NCI-H2081 (cell line): ENCODE measurements at places on chromosomes 4 and X.

DNA sequence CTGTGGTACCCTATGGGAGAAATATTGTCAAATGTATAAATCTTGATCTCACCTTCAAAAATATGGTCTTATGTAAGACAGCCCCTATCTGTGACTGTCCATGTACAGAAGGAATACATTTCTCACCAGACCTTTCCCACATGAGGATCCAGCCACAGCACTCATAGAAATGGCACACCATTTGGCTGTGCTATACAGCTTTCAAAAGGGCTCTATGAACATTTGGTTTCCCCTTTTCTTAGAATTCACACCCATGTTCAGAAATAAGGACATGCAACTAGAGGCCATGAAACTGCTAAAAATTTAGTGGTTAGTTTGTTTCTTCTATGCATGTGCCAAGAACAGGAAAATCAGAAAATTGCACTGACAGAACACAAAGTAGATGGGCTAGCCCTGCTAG is 62.7 kb downstream of the ANTXR2 start:
- DNase-seq: no peak

DNA sequence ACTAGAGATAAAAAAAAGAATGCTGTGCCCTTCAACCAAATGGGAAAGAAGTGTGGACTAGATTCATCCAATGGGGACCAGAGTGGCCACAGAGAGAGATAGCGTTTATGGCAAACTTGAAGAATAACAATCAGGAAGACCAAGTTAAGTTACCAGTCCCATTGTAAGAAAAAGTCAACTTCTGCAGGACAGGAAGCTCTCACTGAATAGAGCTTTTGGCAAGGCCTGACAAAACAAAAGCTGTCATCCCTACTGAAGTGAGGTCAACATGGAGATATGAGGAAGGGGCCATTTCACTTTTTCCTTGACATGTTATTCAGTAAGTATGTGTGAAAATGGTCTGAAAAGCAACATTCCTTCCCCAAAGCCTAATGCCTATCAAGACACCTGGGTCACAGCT is 111.8 kb upstream of the KLHL13 start:
- no peak for DNase-seq

- no peak for DNase-seq
Measured at GRCh38 chr4:114561590-114561989, 37.0 kb upstream of the UGT8 start.

- DNase-seq: no peak
Measured at GRCh38 chrX:12843668-12844279, 23.1 kb upstream of the TLR7 start.

- no peak for DNase-seq
Measured at GRCh38 chrX:53678667-53679066, 7.9 kb downstream of the HUWE1 start.

DNA sequence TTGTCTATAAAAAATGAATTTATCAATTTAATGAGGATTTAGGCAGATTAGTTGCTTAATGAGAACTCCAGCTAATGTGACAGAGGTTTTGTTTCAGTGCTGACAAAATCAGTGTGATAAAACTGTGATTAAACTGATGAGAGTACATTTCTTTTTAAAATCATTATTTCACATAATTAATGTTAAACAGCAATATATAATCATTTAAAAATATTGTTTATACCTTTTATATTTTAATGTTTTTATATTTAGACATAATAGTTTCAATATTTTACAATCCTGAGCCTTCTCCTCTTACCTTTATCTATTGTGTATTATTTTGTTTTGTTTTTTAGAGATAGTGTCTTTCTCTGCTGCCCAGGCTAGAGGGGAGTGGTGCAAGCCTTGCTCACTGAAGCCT is 47.1 kb upstream of the MAB21L2 start:
- DNase-seq: no peak

DNA sequence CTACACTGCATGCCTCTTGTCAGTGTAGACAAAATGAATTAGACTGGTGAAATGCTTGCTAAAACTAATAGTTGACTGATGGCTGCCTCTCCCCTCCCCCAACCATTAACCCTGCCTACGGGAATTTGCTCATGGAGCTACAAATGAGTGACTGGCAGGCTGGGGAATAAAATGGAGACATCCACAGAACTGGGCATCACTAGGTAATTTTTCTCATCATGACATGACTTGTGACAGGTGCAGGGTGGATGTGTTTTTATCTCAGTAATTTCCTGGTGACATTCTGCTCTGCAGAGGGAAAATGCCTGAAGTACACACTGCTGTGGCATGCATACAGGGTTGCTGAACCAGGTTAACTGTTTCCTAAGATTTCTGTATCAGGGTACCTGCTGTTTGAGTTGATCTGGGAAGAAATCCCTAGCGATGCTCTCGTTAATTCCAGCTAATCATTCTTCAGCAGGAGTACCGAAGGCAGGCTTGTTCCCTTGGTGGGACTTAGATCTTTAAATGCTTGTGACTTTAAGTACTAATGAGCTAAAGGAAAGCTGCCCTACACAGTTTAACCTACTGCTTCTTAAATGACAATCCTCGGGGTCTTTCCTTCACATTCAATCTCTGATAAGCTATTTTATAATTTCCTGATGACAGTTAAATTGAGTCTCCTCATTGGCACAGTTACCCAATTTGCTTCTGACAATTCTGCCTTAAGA is 376.3 kb upstream of the LCORL start:
- DNase-seq: no peak

DNA sequence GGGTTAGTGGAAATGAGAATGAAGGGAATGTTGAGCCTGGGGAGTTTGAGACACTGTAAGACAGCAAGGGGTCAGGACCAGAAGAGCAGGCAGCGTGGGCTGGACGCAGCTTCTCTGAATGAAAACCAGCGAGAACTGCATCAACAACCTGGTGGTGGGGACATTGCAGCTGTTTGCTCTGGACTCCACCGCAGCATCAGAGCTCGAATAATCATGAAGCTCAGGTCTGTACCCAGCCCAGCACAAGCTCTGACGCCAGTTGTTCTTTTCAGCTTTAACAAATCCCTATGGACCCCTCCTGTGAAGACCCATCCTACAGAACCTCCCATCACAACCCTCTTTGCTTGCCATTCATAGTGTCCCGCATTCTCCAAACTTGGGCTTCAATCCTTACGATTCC is 106.8 kb upstream of the PNPLA4 start:
- no peak for DNase-seq

DNA sequence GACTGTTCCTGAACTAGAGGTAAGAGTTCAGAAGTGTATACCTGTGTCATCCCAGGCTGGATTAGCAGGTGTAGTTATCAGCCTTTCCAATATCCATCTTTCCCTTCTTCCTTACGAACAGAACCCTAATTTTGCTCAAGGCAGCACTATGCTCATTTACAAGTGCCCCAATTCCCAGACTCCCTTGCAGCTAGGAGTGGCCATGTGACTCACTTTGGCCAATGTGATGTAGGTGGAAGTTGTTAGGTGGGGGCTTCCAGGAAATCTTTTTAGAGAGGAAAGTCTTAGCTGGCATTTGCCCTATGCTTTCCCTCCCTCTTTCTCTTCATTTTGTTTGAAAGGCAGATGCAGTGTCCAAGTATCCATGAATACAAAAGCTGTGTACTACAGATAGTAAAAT is 34.8 kb downstream of the HOPX start:
- DNase-seq: no peak

- DNase-seq: no peak
Measured at GRCh38 chrX:9340598-9341290, 124.1 kb upstream of the TBL1X start.

- no peak for DNase-seq
Measured at GRCh38 chr4:89277412-89277811, 30.2 kb downstream of the GPRIN3 start.

- no peak for DNase-seq
Measured at GRCh38 chr4:77172336-77172735, 15.3 kb downstream of the CCNG2 start.

GRCh38 chr4:8044699-8045098 is 105.0 kb upstream of the AFAP1 start:
- DNase-seq: peak; percentile 100

DNA sequence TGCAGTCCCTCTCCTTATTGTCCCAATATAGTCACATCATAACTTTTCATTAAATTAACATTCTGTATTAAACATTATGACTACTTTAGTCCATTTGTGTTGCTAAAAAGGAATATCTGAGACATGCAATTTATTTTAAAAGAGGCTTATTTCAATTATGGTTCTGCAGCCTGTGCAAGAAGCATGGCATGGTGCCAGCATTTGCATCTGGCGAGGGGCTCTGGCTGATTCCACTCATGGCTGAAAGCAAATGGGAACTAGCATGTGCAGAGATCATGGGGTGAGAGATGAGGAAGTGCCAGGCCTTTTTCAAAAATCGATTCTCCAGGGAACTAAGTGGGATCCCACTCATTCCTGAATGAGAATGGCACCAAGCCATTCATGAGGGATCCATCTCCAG is 476.3 kb upstream of the RPS6KA3 start:
- DNase-seq: no peak

DNA sequence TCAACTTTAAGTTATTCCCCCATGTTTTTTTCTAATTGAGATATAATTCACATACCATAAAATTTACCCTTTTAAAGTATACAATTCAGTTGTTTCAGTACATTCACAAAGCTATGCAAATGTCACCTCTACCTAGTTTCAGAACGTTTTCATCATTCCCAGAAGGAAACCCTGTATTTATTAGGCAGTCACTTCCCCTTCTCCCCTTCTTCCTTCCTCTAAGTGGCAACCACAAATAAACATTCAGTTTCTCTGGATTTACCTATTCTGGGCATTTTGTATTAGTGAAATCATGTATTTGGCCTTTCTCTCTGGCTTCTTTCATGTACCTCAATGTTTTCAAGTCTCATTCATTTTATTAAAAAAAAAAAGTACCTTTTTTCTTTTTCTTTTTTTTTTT is 101.9 kb downstream of the TET2 start:
- no peak for DNase-seq

GRCh38 chr4:73193155-73193554 is 65.4 kb downstream of the ANKRD17 start:
- no peak for DNase-seq

DNA sequence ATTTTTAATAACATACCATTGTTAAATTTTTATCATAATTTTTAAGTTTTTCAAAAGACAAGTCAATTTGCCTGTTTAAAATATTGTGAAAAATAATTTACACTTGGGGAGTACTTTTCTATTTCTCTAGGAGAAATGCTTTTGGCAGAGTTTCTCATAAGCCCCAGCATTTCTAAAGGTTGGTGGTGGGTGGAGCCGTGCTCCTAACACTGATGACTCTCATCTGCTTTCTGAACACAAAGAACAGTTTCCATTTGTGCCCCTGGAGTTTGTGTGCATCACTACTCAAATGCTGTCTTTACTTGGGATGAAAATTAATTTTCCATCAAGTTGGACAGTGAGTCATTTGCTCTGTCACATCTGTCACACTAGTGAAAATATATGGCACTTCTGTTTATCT is 57.6 kb downstream of the TNIP2 start:
- DNase-seq: no peak

DNA sequence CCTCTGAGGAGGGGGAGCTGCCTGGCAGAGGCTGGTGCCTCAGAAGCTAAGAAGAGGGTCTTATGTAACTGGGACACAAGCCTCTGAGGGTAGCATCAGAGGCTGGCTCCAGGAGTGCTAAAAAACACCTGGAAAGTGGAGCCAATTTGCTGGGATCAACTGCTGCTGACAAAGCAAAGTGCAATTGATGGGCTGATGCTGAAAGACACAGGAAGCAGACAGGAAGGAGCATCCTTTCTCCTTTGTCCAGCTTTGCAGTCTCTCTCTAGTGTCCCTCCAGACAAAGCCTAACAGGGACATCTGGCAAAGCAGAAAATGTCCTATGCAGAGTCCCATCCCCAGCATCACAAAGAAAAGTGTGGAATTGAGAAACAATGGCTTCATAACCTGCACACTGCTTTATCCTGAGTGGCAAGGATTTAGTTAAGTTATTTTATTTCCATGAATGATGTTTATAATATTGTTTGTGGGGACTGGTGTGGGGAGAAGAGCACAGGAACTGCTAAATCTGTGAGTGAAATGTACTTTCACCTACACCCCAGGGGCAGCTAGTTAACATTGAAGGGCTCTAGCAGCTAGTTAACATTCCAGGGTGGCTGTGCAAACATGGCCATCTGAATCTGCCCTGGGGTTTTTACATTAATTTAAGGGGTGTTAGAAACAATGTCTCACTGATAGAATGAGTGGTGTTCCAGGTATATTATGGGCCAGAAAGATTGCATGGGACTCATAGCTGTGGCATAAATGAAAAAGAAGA is 25.6 kb upstream of the MBTPS2 start:
- DNase-seq: peak; percentile 2

- peak; percentile 85 for DNase-seq
Measured at GRCh38 chr4:141391771-141392170, 171.1 kb downstream of the ZNF330 start.

DNA sequence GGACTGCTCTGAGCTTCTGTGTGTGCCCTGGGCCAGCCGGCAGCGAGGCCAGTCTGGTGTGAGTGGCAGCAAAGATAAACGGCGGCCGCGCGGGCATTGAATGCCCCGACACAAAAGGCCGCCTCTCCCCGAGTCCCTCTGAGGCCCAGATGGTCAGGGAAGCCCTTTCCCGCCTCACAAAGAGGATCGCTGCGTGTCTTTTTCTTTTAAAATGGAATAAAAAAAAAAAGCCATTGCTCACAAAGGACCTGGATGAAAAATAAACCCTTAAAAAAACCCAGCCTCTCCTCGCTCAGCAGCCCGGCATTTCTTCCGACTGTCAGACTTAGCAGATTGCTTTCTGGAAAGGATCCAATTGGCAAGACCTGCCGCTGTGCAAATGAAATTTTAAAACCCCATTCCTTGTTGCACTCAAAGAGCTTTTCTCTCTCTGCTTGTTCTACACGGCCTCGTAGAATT is 578.7 kb downstream of the BCOR start:
- peak; percentile 68 for DNase-seq

DNA sequence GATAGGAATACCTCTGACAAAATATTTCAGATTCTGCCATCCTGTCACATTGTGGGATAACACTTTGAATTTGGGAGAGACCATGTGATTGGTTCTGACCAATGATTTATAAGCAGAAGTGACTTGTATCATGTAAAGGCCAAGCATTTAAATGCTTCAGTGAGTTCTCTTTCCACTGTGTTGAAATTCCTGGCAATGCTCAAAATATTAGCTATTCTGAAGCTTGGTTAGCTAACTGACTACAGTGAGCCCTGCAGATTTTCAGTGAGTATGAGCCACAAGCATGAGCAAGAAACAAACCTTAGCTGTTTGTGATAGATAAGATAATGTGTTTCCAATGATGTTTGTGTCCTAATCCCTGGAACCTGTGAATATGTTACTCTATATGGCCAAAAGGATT is 562.8 kb upstream of the AADAT start:
- DNase-seq: no peak

DNA sequence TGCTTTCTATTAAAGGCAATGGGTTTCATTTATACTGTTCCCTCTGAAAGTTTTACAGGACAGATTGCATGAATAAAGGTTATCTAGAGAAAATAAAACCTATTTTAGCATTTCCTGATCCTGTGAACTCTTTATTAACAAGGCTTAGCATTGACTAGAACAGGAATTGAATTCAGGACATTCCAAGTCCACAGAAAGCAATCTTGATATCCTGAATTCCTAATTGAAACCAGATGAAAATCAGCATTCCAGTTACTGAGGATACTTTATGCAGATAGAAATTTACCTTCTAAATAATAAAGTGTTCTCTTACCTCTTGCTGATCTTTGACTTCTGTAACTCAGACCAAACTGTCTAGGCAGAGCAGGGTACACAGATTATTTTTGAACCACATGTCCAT is 151.4 kb downstream of the ZNF518B start:
- DNase-seq: no peak

GRCh38 chrX:45621376-45622041 is 420.8 kb upstream of the DIPK2B start:
- no peak for DNase-seq
